ENCODE measurements at places on chromosomes 3 and 15.

DNA sequence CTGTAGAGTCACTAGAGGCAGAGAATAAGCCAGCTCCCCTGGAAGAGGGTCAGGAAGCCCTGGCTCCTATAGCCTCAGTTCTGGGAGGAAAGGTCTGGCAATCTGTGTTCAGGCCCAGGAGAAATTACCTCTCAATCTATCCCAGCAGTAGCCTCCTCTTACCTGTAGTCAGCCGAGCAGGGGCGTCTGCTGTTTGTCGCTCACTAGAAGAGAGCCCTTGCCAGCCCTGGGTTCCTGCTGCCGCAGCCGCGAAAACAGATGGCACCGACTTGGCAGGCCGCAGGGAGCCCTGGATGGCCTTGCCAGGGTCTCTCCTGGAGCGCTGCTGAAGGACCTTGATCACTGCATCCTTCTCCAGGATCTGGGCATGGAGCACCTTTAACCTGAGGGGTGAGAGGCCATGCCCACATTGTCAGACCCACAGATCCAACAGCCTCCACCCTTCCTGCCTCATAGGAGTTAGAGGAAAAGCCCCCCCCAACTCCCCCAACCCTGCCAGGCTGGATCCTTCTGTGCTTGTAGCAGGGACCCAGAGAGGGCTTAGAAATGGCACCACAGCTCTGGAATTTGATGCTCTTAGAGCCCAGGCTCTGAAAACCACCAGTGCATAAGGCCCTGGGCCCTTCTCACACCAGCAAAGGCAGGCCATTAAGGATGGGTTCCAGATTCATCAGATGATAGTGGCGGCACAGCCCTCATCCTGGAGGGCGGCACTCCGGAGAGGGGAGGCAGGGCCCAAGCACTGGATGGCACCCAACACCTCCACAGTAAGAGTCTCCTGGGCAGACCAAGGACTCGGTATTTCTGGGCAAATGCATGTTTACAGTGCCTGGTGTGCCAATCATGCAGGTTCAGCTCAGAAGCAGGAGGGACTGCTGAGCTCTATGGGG, 14.9 kb downstream of the AMOTL2 start:
- DNase-seq = no peak

GRCh38 chr15:81062937-81063336, 62.2 kb downstream of the TLNRD1 start:
- DNase-seq = no peak

DNA sequence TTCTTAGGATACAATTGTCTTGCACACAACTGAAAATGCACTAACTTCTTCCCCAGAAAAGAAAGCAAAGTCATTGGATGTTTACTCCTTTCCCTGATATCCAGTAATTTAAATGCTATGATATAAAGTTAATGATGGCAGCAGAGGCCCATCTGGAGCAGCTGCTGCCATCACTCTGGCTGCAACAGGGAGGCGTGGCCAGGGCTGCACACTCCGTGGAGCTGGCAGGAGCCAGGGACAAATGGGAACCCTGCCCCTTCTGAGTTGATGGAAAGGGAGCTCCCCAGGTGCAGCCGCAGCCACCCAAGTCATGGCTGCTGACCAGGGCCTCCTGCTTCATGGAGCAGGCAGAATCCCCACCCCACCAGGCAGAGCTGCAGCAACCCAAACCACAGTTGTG, 72.6 kb upstream of the ALDH1A3 start:
- DNase-seq = no peak

- DNase-seq = no peak
These were observed 2.3 kb downstream of the SQOR start for GRCh38 chr15:45637141-45637540.

DNA sequence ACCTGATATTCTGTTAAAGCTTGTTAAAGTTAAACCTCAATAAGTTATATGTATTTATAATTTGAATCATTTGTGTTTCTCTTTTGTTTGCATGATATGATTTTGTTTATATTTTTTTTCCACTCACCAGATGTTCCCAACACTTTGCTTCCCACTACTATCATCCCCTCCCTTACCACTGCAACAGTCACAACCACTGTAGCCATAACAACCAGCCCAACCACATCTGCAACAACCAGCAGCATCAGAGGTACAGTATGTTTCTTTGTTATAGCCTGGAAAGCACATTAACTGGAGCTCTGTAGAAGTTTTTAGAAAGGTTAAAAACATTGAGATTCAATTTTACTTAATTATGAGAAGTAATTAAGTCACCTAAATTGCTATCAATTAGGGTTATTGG, 1011.9 kb downstream of the VGLL3 start:
- DNase-seq = no peak

DNA sequence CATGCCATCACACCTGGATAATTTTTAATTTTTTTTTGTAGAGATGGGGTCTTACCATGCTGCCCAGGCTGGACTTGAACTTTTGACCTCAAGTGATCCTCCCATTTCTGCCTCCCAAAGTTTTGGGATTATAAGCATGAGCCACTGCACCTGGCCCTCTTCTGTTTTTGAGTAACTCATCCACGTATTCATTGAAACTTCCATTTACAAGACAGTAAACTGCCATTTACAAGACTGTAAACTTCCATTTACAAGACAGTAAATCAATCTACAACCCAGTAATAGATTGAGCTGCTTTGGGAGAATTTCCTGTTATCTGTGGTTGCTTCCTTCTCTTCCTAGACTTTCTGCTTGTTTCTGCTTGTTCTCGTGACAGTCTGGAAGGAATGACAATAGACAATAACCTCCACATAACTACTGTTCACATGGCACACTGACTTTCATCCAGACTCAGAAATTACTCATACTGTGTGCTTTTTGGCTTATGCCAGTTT, 114.7 kb upstream of the CCNL1 start:
- peak; percentile 58 for DNase-seq

GRCh38 chr3:24154781-24155180, 209.7 kb downstream of the NR1D2 start:
- no peak for DNase-seq

- no peak for DNase-seq
These were observed 34.0 kb downstream of the ZDHHC23 start for GRCh38 chr3:113981803-113982202.
